ENCODE measurements at places on chromosomes 4 and X. TPM values are rescaled to one million over a fixed set of nuclear protein-coding genes. Genes with fewer than 3 reads are reported as not detected.
A peak's percentile ranks its signal among the peaks of the same experiment; 100 is the strongest.

GRCh38 chrX:152821145-152821765 is 9.3 kb downstream of the CETN2 start:
- peak; percentile 54 for DNase-seq

GRCh38 chr4:87430038-87430437 is 7.7 kb downstream of the NUDT9 start:
- no peak for DNase-seq

GRCh38 chrX:154513716-154514115 is 2.3 kb downstream of the FAM3A start:
- no peak for DNase-seq

DNA sequence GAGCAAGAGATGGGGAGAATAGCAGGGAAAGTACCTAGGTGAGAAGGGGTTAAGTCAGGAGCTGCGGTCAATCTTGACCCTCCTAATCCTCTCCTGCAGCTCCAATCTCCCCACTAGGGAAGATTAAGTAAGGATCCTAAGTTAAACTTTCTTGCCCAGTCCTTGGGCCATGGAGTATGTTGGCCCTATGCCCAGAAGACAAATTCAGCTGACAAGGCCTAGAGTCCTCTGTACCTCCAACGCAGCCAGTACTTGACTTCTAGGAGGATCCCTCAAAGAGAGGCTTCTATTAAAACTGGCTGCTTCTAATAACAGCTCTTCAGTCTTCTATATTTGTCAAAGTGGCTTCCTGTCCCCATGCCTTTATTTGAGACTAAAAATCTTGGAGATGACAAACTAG is 1.4 kb downstream of the CLDN2 start:
- no peak for DNase-seq

- DNase-seq: no peak
These were observed 34.0 kb upstream of the PACRGL start for GRCh38 chr4:20666012-20666860.

- no peak for DNase-seq
These were observed 32.7 kb downstream of the CCDC149 start for GRCh38 chr4:24880186-24880585.

GRCh38 chrX:150548251-150548650 is 20.2 kb upstream of the MTM1 start:
- DNase-seq: no peak

GRCh38 chr4:105426187-105426897 is 47.5 kb downstream of the PPA2 start:
- DNase-seq: no peak

DNA sequence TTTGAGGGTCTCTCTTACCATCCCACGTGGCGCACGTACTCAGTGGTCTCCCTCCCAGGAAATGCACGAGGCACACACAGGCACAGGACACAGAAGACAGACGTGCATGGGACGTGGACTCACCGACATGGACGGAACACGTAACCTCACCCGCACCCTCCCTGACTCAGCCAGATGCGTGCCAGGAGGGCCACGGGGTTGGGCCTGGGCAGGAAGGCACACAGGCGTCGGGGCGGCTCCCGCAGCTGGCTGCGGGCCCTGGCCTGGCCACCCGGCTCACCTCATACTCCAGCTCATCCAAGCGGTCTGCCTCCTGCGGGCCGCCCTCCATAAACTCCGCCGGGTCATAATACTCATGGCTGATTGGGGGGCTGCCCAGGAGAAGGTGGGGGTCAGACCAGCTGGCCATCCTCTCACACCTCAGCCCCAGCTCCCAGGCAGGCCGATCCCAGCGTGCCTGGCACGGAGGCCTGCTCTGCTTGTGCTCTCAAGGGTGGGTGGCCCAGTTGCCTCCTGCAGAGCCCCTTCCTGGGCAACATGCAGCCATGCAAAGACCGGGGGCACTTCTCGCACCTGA is 12.6 kb downstream of the SSR4 start:
- DNase-seq: no peak

- no peak for DNase-seq
These were observed 480.4 kb downstream of the ACTRT1 start for GRCh38 chrX:127571834-127572233.

GRCh38 chrX:126718440-126718839 is 101.1 kb upstream of the PRR32 start:
- DNase-seq: no peak

GRCh38 chrX:118396113-118396512 is 50.2 kb downstream of the WDR44 start:
- no peak for DNase-seq

DNA sequence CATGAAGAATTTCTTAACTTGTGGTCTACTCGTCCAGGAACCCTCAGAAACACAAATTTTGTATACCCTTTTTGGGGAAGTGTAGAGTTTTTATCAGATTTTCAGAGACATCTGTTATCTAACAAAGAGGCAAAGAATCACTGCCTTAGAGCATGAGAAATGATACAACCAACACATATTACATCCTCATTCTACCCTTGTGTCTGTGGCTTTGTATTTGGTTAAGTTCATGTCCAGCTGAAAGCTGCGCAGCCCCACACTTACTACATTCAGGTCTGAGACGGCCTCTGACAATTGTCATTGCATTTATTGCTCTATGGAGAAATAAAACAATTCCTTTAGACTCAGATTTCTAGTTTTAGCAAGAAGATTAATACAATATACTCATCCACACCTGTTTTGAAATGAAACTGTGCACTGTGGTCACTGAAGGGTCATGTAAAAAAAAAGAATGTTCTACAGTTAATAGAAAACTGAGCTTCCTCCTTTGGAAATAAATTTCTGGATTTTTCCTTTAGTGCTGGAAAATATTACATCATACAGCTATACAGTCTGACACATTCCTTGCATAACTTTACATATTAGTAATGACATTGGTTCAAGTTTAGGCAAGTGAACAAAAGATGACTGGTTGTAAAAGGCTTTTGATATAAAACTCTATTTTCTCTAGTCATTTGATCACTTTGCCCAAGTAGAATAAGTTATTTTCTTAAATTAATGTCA is 39.8 kb downstream of the GLRB start:
- peak; percentile 75 for DNase-seq

DNA sequence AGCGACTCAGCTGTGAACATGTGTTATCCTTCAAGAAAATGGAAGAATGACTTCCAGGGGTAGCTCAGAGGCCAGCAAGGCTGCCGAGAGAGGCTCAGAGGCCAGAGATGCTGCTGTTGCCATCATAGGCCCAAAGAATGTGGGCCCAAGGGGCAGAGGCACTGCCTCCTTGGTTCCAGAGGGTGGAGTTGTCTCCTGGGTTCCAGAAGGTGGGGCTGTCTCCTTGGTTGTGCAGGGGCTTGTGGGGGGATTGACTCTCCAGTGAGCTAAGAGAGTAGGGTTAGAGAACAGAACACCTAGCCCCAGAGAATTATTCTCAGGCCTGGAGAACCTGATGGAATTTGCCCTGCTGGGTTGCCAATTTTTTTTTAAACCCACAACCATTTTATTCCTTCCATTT is 62.6 kb downstream of the DGKK start:
- no peak for DNase-seq

DNA sequence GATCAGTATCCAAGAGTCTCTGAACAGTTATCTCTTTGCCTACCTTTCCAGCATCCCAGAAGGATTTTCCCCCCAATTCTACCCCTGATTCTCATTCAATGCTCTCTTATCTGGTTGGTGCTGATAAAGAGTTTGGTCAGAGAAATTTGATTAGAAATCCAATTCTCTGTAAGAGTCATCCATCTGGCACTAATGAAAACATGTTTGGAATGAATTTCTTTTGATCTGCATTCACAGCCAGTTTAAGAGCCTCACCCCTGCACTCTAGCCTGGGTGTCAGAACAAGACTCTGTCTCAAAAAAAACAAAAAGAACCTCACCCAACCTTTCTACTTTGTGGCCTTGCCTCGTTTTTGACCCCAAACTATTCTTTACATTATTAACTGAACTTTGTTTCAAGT is 122.1 kb downstream of the MANBA start:
- no peak for DNase-seq

DNA sequence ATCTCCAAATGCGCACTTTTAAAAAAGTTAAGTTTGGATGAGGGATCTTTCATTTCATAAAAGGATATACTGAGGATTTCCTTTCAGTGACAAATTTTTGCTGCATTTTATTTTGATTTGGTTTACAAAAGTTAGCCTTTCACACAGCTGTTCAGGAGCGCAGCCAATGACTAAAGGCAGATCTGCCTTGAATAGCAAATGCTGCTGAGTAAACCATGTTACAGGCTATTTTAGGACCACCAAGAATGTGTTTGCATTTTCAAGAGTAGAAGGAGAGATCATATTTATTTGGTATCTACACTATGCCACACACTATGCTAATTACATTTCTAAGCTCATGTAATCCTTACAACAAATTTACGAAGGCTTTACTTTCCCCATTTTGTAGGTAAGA is 92.1 kb downstream of the MAMLD1 start:
- no peak for DNase-seq

DNA sequence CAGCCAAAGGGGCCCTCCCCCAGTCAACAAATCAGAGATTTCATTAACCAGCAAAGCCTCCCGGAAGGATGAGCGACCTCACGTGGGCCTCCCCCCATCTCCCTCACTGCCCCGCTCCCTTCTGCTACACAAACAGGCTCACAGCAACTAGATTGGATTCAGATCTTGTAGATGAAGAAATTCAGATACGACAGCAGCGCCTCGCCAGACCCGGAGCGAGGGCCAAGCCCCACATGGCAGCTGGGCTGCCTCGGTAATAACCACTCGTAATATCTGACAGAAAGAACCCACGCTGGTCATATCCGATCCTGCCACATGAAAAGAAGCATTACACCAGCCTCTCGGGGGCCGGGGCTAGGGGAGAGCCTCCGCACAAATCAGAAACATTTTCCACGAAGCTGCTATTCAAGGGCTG is 581.3 kb downstream of the BCOR start:
- no peak for DNase-seq

DNA sequence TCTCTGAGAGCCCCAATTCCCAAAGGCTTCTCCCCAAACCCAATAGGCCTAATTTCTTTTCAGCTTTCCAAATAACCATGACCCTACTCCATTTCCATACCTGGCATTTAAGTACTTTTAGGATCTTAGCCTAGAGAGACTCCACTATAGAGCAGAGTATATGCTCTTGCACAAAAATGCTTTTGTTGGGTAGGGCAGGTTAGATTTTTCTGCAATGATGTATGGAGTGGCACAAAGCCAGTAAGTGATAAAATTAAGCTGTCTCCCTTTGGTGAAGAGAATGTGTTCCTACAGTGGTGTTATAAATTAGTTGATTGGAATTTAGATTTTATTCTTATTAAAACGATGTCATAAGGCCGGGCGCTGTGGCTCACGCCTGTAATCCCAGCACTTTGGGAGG is 124.9 kb downstream of the INPP4B start:
- DNase-seq: no peak

DNA sequence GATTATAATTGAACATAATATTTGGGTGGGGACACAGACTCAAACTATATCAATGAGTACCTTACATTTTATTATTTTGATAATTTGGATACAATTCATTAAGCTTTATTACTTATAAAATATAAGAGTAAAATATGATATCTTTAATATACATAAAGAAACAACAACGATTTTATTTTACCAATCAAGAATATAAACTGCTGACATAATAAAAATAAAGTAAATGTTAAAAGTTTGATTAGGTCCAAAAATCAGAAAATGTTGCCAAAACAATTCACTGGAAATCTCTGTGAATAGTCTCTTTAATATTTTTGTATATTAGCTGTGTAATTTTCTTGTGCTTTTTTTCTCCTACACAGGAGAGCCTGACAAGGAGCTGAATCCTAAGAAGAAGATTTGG is 21.4 kb downstream of the GIMD1 start:
- no peak for DNase-seq

- DNase-seq: no peak
These were observed 93.1 kb upstream of the RBPJ start for GRCh38 chr4:26227601-26228229.

DNA sequence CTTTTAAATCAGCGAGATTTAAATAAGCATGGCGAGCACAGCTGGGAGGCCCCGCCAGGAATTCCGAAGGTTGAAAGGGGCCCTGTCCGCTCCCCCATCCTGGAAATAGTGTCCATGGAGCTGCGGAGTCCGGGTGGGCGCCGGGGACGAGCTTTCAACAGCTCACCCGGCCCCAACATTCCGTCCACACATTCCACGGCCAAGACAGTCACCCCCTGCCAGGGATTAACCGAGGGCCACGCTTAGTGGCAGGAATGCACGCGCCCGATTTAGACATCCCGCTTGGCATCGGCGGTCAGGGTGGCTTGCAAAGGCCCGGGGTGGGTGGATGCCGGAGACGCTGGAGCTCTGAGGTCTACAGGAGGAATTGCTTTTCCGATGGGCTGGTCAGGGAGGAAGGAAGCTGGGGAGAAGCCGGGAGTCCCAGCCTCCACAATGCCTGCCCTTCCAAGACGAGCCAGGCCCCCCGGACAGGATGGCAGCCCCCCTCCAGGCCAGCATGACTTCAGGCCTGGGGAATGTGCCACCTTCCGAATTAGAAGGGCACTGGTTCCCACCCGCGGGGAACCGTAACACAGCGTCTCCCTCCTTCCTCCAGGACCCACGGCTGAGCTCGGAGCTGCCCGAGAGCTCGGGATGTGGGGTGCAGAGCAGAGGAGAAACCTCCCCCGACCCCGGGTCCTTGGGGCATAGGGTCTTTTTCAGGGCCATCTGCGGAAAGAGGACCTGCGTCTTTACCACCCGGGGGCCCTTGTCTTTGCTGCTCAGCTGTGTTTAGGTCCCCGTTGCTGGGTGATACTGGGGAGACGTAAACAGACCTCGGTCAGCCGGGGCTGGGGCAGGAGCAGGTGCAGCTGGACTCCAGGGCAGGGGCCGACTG is 26.9 kb upstream of the PPP2R3B start:
- no peak for DNase-seq

DNA sequence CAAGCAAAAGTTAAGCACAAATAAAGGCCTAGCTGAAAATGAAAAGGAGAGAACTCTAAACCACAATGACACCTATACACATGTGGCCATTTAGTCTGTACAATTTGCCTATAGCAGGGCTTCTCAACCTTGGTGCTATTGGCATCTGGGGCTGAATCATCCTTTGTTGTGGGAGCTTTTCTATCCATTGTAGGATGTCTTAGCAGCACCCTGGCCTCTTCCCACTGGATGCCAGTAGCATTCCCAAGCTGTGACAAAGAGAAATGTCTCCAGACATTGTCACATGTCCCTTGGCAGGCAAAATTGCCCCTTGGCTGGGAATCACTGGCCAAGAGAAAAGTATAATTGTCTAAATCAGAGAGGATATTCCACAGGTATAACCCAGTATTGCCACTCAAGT is 13.5 kb upstream of the PRPS2 start:
- DNase-seq: peak; percentile 44

XAGE2 gene
- not detected for total RNA-seq

CYBB gene
- not detected for total RNA-seq

MAGEA1 gene
- total RNA-seq: 11.7 TPM

JCHAIN gene
- total RNA-seq: 0.12 TPM

NMU gene
- total RNA-seq: 5.2 TPM

SPANXN3 gene
- total RNA-seq: not detected

GPRASP1 gene
- total RNA-seq: 0.27 TPM

PRR27 gene
- not detected for total RNA-seq

SMIM10 gene
- 12.6 TPM for total RNA-seq

MAP3K15 gene
- not detected for total RNA-seq

ASMT gene
- not detected for total RNA-seq

CT83 gene
- total RNA-seq: not detected

CLIC2 gene
- total RNA-seq: 1.3 TPM

SHOX gene
- not detected for total RNA-seq

ADAM29 gene
- not detected for total RNA-seq

MMRN1 gene
- not detected for total RNA-seq

PSAPL1 gene
- total RNA-seq: not detected

Data from M059J (cell line).